ENCODE measurements at places on chromosomes 6 and 20.

GRCh38 chr20:58133020-58133808 lies 95.2 kb downstream of the ANKRD60 start:
- no peak for DNase-seq

DNA sequence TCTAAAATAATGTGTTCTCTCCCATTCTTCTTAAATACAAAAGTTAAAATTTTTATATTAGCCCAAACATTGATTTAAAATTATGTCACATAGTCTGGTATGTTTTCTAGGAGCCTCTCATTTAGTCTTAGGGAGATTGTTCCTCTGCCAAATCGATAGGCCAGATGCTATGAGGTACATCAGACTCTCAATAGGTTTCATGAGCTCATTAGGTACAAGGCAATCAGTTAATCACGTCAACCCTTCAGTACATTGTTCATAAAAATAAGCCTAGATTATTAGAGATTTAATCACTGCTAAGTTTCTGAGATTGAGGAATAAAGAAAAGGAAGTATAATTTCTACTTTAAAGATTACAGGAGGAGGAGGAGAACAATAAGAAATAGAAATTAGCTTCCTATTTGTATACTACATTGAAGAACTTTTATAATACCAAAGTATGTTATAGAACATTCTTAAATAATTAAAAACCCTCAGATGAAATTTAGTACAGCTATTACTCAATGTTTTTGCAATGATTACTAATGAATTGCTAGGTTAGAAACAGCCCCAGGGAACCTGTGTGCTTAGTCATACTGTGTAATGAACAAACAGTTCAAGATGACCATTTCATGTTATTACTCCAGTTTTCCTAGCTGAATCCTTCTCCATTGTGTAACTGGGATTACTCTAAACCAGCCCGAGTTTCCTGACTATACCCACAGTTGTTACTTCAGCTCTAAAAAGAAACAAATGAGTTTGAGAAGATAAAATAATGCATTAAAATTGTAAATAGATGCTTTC lies 117.0 kb downstream of the BMP5 start:
- peak; percentile 98 for DNase-seq

- no peak for DNase-seq
Observed at GRCh38 chr20:14113416-14113815, 118.1 kb downstream of the MACROD2 start.

GRCh38 chr20:5488823-5489222 lies 172.1 kb upstream of the PROKR2 start:
- DNase-seq: no peak

DNA sequence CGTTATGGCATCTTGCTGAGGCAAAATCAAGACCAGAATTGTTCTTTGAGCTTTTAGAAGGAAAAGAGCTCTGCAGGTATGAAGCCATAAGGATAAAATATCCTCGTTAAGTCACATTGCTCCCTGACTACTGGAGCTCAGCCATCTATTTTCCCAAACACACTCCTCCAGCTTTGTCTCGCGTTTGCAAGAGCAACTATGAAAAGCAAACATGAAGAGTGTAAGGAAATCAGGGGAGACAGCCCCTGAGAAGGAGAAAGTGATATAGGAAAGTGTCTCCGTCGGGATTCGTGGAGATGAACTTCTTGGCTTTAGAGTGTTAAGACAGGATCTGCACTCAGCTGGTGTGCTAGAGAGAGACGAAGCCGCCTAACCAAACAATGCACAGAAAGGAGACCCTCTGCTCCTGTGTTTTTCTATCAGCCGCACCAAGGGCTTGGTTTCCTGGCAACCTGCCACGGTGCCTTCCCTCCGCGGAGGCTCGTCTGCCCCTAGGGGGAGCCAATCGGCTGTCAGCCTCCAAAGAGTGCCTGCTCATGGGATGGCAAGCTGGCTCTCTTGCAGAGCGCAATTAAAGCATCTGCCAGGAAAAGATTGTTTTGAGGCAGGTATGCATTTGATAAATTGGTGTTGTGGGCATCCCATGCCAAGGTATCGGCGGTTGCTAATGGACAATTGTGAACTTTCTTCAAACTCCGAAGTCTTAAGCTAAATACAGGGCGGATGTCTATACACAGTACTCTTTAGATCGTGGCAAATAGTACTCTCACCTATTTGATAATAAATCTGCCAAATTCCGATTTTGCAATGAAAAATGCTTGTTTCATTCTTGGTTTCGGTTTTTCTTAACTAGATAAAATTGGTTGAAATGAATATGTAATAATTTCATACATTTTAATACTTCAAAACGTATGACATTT lies 603.2 kb downstream of the RNF144B start:
- peak; percentile 37 for DNase-seq

GRCh38 chr6:119184008-119184648 lies 105.7 kb upstream of the FAM184A start:
- DNase-seq: peak; percentile 35

GRCh38 chr6:170286246-170286933 lies 4.5 kb downstream of the DLL1 start:
- DNase-seq: no peak

DNA sequence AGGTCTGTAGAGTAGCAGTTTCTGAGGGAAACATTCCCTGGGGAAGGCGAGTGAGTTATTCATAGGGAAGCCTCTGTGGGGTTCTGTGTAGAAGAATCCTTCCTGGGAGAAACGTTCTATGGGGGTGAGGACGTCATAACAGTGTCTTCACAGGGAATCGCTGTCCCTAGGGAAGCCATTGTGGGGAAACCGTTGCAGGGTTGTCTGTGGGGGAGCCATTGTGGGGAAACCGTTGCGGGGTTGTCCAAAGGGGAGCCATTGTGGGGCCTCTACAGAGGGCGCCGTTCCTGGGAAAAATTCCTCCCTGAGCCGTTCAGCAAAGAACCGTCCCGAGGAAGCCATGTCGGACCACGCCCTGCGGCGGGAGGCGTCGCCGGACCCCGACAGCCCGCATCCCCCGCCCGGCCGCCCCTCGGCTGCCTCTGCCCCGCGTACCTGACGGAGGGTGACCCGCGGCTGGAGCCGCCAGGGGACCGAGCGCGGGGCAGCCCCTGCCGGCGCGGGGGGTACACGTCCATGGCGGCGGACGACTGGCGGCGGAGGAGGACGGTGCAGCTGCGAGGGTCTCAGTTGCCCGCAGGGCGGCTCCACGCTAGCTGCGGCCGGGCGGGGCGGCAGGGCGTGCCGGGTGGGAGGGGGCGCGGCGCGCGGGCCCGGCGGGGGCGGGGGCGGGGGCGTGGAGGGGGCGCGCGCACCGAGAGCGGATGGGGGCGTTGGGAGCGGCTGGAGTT lies at the start of gene DNAAF9:
Gene DNAAF9, minus strand, starts transcription at position 630 of the 731 bp plus-strand sequence. Its CDS starts 112 bp downstream, at position 518.
- DNase-seq: peak; percentile 83

- DNase-seq: no peak
Observed at GRCh38 chr6:3940703-3941102, 91.5 kb downstream of the FAM50B start.

- DNase-seq: peak; percentile 82
Observed at GRCh38 chr6:15365273-15365687, 119.4 kb downstream of the JARID2 start.

- no peak for DNase-seq
Observed at GRCh38 chr6:35038076-35038475, 103.1 kb downstream of the TCP11 start.

GRCh38 chr20:52204136-52204535 lies 12.6 kb upstream of the ZFP64 start:
- DNase-seq: peak; percentile 2

GRCh38 chr6:31058128-31058894 lies 48.0 kb downstream of the MUC22 start:
- peak; percentile 97 for DNase-seq

DNA sequence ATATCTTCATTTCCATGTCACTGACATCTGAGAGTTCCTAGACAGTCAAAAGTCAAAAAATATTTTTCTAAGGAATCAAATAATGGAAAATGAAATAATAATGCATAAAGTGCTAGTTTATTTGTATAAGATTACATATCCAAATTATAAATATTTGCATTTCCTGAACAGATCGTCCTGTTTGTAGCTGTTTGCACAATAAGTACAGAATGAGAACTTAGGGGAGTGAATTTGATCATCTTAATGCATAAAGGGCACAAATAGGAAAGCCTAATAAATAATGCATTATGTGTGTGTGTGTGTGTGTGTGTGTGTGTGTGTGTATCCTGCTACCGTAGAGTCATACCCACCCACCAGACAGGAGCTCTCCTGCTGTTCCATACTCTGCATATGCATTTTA lies 521.0 kb upstream of the EPHA7 start:
- no peak for DNase-seq

DNA sequence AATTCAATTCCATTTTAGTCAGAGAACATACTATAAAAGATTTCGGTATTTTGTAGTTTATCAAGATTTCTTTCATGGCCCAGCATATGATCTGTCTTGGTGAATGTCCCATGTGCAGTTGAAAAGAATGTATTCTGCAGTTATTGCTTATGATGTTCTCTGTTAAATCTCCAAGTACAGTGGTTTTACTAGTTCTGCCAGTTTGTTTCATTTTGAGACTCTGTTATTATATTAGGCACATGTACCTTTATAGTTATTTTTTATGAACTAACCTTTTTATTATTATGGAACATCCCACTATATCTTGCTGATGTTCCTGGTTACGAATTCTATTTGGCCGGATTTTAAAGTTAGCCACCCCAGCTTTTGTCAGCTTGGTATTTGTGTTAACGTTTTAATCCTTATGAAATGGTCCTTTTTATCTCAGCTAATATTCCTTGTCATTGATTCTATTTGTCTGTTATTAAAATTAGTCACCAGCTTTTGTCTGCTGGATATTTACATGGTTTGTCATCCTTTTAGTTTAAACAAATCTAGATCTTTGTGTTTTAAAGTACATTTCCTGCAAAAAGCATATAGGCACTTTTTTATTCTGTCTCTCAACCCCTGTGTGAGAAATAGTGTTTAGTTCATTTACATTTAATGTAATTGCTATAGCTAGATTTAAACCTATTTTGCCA lies 48.9 kb downstream of the VTA1 start:
- DNase-seq: peak; percentile 19

DNA sequence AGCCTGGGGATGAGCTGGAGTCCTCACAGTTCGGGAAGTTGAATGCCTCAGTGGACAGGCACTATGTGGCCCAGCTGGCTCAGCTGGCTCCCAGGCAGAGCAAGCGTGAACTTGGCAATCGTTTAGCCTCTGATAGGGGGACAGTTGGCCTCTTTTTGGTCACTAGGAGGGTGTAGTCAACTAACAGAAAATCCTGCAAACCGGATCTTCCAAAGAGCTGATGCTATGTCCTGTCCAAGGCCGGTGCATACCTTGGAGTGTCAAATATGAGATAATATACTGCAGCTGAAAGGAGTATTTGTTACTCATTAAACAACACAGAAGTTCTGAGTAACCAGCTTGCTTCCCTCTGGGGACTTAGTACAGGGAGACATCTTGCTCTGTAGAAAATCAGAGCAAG lies 126.2 kb upstream of the EXOC2 start:
- no peak for DNase-seq

- DNase-seq: no peak
Observed at GRCh38 chr6:7777074-7777473, 51.2 kb downstream of the BMP6 start.

GRCh38 chr20:37295595-37295994 lies 6.1 kb downstream of the MANBAL start:
- no peak for DNase-seq

DNA sequence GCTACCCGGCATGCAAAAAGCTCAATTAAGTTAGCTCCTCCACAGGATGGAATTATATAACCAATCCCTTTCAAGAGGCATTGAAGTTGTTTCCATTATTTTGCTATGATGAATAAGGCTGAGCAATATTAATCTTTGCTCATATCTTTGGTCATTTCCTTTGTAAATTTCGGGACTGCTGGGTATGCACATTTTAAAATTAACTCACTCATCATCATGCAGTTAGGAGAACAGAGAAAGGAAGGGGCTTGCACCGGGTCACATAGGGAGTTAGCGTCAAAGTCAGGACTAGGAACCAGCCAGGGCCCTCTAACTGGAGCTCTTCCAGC lies 430 bp upstream of the FAM110A start:
- no peak for DNase-seq

- no peak for DNase-seq
Observed at GRCh38 chr20:54205450-54205849, 2.4 kb upstream of the PFDN4 start.

GRCh38 chr20:3121955-3122610 lies 37.6 kb upstream of the AVP start:
- DNase-seq: no peak

GRCh38 chr6:137119196-137120104 lies 54.0 kb downstream of the IL22RA2 start:
- DNase-seq: no peak

GRCh38 chr6:56766806-56767178 lies 124.1 kb upstream of the DST start:
- peak; percentile 78 for DNase-seq

GRCh38 chr6:110625883-110626282 lies 149.5 kb upstream of the SLC22A16 start:
- peak; percentile 53 for DNase-seq

DNA sequence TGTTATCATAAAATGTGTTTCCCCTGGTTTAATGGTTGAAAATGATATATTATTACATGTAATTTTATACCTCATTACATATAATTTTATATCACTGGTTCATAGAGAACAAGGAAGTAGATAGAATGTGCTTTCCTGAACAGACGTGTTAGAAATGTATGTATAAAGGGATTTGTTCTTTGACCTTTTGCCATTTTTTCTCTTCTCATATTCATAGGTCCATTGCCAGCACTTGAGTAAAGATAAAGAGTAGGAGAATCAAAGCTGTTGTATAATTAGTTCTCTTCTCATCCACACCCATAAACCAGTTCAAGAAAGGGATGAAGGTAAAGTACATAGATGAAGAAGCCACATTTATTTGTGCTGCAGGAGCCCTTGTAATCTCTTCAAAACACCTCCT lies 46.7 kb downstream of the RNF217 start:
- DNase-seq: no peak

DNA sequence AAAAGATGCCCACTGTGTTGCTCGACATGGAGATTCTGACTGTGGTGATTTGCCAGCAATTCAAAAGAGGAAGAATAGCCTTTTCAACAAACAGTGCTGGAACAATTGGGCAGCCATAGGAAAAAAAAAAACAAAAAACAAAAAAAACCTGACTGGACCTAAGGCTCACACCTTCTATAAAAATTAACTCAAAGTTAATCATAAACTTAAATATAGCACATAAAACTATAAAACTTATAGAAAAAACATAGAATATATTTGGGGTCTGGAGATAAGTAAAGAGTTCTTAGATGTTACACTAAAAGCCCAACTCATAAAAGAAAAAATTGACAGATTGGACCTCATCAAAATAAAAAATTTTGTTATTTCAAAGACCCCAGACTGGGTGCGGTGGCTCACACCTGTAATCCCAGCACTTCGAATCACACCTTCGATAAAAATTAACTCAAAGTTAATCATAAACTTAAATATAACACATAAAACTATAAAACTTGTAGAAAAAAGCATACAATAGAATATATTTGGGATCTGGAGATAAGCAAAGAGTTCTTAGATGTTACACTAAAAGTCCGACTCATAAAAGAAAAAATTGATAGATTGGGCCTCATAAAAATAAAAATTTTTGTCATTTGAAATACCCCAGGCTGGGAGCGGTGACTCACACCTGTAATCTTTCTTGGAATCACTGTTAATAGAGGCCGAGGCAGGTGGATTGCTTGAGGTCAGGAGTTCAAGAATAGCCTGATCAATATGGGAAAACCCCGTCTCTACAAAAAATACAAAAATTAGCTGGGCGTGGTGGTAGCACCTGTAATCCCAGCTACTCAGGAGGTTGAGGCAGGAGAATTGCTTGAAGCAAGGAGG lies 115.6 kb upstream of the FAM83B start:
- no peak for DNase-seq

All from fibroblast of mammary gland (primary cell).